ENCODE measurements at places on chromosomes 5 and 9.
A peak's percentile ranks its signal among the peaks of the same experiment; 100 is the strongest.

DNA sequence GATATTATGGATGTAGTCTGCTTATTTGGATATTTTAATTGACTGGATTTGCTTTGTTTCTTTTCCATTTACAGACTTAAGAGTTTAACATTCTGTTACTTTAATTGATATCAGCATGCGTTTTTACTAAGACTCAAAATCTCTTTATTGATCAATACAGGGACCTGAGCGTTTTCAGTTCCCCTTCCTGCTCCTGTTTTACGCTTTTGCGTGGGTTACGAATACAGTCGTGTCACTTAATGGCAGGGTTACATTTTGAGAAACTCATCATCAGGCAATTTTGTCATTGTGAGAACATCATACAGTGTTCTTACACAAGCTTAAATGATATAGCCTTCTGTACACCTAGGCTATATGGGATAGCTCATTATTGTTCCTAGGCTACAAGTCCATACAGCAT is 65.2 kb downstream of the PBX3 start:
- DNase-seq: no peak

DNA sequence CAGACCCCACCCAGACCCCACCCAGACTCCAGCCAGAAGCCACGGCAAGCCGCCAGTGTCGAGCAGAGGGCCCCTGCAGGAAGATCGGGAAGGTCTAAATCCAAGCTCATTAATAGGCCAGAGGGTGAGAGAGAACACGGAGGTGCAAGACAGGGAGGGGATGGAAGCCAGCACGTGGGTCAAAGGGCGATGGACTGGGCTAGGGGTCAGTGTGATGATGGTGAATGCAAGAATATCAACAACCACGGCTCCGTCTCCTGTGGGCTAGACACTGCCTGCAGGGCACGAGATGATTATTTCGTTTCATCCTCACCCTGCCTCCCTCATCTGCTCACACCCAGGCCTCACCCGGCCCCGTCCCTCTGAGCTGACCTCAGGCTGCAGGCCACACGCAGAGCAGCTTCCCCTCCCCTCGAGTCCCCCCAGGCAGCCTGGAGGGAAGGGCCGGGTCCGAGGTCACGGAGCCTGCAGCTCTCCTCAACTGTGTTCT is 122.0 kb downstream of the COL23A1 start:
- no peak for DNase-seq

GRCh38 chr5:148179234-148179824 is 11.0 kb downstream of the SPINK14 start:
- DNase-seq: no peak

- no peak for DNase-seq
Observed at GRCh38 chr5:167837127-167837526, 454.3 kb upstream of the WWC1 start.

- DNase-seq: no peak
Observed at GRCh38 chr9:5624655-5625054, 4.3 kb upstream of the RIC1 start.

GRCh38 chr9:23849379-23850035 is 23.5 kb upstream of the ELAVL2 start:
- no peak for DNase-seq

DNA sequence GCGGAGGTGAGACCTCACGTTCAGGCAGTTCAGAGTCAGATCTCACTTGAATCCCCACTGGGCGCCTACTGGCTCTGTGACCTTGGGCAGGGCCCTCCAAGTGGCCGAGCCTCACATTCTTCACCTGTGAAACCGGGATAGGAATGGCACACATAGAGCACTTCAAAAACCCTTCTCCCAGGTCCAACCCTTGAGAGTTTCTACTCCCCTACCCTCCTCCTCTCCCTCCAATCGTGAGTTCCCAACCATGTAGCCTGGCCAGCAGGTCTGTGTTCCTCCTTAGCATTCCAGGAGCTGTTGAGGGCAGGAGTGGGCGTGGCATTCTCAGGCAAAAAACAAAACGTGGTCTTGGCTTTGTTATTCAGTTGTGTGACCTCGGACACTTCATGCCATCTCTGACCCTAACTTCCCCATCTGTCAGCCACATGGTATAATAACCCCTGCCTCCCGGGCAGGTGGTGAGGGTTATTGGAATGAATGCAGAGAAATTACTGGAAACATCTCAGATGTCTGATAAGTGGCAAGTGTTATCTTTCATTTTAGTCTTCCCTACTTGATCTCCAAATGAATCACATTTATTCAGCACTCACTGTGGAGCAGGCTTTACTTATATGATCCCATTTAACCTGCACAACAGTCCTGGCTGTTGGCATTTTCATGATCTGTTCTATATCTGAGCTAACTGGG is 112.8 kb upstream of the BOD1 start:
- DNase-seq: no peak

DNA sequence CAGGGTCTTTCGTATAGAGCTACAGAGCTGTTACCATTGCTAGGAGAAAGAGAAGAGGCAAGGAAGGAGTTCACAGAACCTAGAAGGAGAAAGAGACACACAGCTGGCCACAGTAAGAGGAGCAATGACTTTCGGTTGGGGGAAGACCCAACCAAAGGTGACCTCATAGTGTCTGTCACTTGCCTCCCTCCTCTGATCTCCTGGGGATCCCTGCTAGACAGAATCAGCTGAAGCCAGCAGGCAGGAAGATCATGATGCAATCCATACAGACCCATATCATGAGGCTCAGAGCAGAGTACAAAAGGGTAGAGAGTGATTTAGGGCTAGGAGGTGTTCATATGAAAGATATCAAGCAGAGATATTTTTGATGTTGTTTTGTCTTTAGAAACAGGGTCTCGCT is 26.0 kb upstream of the EPB41L4B start:
- DNase-seq: no peak

- DNase-seq: no peak
Observed at GRCh38 chr9:32863291-32863690, 80.0 kb downstream of the TMEM215 start.

- no peak for DNase-seq
Observed at GRCh38 chr5:125485771-125486170, 739.3 kb upstream of the ZNF608 start.

DNA sequence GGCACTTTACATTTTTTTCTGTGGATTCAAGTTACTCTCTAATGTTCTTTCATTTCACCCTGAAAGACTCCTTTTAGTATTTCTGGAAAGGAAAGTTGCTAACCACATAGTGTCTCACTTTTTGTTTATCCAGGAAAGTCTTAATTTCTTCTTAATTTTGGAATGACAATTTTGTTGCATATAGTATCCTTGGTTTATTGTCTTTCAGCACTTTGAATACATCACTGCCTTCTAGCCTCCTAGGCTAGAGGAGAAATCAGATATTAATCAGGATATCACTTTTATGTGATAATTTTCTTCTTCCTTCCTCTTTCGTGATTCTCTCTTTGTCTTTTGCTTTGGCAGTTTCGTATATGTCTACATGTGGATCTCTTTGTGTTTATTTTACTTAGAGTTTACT is 11.4 kb downstream of the ADGRV1 start:
- DNase-seq: no peak

DNA sequence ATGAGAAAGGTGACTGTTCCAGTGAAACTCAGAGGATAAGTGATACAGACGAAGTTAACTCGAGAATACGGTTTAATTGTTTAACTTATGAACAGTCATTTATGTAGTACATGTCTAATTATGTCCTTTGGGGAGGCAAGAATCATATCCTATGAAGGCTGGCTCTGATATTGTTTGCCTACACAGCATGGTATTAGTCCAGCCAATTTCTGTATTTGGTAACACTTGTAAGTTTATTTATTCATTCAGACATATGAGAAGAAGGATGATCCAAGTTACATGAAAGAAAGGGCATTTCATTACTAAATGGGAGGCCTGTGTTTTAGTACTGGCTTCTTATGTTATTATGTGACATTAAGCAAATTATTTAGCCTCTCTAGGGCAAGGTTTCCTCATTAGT is 199.7 kb downstream of the NNT start:
- no peak for DNase-seq

- no peak for DNase-seq
Observed at GRCh38 chr9:133987946-133988665, 4.0 kb downstream of the VAV2 start.

GRCh38 chr9:132164604-132165362 is 2.9 kb downstream of the NTNG2 start:
- no peak for DNase-seq

GRCh38 chr5:174188295-174188694 is 142.8 kb downstream of the NSG2 start:
- no peak for DNase-seq

GRCh38 chr5:172115541-172115982 is 72.5 kb downstream of the STK10 start:
- no peak for DNase-seq

- DNase-seq: peak; percentile 96
Observed at GRCh38 chr5:78294248-78295034, at the start of gene AP3B1. AP3B1 (minus strand) TSS chr5:78294698; CDS start chr5:78294579, 119 bp downstream.

GRCh38 chr9:126436545-126437267 is 110.1 kb downstream of the MVB12B start:
- no peak for DNase-seq

GRCh38 chr5:74432216-74432615 is 208.3 kb downstream of the ENC1 start:
- no peak for DNase-seq

DNA sequence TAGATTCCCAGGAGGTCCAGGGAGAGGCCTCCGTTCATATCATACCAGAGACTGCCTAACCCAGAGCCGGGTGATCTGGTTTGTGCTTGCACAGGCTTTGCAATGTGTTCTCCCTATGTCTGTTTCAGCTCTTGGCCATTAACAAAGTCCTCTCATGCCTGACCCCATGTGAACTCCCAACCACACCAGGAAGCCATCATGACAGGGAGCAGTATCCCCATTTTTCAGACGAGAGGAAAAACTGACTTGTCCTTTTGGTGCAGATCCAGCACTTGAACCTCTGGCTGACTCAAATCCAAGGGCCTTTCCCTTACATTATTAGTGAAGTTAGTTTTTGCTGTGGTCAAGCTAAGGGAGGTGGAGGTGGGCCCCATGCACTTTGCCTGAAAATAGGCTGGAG is 58.4 kb downstream of the TEX10 start:
- no peak for DNase-seq

- no peak for DNase-seq
Observed at GRCh38 chr9:30771760-30772159, 1612.7 kb upstream of the ACO1 start.

DNA sequence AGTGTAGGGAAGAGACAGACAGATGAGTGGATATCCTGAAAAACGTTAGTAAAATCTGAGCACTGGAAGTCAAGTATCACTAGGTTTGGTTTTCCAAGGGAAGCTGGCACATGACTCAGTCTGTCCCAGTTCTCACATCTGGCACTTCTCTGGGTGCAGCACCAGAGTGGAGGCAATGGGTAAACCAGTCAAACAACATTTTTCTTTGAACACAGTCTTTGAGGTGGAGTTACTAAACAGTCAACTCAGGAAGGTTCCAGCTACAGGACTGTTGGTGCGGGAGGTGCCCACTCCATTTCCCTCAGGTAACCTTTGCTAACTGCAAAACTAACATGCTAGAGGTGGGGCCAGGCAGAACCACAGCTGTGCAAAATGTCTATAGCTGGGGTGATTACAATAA is 301.4 kb upstream of the RFX3 start:
- no peak for DNase-seq

DNA sequence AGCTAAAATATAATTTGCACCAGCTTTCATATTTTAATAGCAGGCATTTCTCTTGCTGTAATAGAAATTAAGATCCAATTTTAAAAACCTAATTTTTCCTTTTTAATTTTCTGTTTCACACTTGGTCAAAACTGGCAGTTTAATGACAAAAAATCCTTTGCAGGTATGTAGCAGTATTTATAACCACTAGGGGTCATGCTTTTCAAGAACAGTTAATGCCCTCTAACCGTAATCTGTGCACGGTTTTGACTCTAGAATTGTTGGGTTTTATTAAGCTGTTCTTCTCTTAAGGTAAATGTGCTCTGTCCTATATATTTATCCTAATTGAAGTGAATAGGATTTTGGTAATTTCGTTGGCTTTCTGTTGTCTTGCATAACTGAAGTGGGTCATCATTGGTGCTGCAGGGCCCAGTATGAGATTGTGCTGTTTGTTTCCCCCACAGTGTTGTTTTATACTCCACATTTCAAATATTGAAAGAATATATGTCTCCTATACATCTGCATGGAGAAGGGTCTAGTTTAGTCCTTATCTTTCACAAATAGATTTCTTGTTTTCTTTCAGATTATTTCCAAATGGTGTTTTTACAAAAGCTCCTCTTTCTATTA is 107.4 kb downstream of the SCAMP1 start:
- no peak for DNase-seq

GRCh38 chr5:25224316-25224982 is 579.7 kb upstream of the CDH10 start:
- DNase-seq: no peak

DNA sequence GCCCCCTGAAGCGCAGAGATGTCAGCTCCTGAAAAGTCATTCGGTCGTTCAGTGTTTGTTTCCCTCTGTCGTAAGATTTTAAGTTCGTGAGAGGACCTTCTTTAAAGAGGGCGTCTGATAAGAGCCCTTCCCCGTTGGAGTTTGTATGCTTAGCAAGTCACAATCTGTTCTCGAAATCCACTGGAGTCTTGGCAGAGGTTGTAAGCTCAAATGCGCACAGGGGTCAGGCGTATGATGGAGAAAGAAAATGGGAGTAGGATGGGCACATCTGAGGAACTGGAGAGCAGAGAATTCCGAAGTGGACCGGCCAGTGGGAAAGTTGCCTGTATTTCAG is 710 bp downstream of the HSD17B4 start:
- no peak for DNase-seq

- DNase-seq: no peak
Observed at GRCh38 chr5:58074222-58074621, 385.7 kb downstream of the PLK2 start.

GRCh38 chr9:130333041-130333711 is 67.6 kb downstream of the HMCN2 start:
- no peak for DNase-seq

GRCh38 chr5:17727098-17727497 is 92.8 kb downstream of the TAF11L14 start:
- DNase-seq: no peak

DNA sequence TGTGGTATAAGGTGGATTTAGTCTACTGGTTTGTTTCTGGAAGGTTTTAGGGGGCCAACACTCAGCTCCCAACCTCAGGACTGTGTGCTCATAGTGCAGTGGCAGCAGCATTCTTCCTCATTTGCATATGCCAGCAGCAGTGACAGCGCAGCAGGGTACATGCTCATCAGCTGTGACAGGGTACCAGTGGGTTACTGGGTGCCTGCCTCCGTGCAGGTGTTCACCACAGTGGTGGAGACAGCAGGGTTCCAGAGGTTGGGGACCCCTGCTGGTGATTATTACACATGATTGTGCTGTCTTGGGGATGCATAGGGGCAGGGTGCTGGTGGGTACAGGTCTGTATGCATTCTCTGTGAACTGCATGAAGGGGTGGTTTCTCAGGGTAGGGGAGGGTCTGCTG is 45.5 kb upstream of the IFNE start:
- no peak for DNase-seq

GRCh38 chr5:2895196-2895595 is 143.7 kb upstream of the IRX2 start:
- no peak for DNase-seq

DNA sequence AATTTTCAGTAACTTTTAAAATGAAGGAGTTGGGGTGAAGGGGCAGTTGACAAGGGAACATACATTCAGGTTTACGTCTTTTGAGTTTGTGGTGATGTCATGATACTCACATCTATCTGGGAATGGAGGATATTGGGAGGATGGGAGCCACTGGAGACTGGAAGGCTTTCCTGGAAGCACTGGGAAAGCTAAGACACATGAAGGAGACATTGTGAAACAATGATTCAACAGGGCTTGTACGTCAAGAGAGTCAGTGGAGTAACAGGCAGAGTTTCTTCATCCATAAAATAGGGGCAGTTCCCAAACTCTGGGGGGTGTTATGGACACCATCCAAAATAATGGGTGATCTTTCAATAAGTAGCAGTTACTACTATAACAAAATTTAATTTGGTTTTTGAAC is 572.8 kb downstream of the CCDC171 start:
- no peak for DNase-seq
